ENCODE measurements at places on chromosomes 5 and 9. TPM values are rescaled to one million over a fixed set of nuclear protein-coding genes. Genes with fewer than 3 reads are reported as not detected.

The MELK gene
- 73.0 TPM for total RNA-seq

The SLC6A7 gene
- not detected for total RNA-seq

The SLC6A19 gene
- total RNA-seq = not detected

The SLC45A2 gene
- total RNA-seq = not detected

The PCDHGB7 gene
- total RNA-seq = 9.4 TPM
